ENCODE measurements at places on chromosomes 6 and 20.

DNA sequence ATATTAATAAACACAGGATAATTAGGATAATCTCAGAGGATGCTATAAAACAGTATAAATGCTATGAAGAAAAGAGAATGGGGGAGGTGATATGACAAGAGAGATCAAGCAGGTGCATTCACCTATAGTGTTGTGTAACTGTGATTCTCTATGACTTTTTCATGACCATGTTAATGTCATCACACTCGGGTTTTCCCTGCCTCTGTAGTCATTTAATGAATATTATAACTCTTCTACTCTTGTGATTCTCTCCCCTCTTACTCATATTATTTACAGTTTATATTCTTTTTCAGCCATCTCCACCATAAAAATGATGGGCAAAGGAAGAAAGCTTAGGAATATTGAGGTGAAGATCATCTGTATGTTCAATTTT, 106.9 kb upstream of the SGK1 start:
- DNase-seq: no peak

GRCh38 chr6:12075067-12075563, 63.0 kb downstream of the HIVEP1 start:
- DNase-seq: peak; percentile 14

- peak; percentile 30 for DNase-seq
Observed at GRCh38 chr20:62088258-62089127, 22.8 kb upstream of the TAF4 start.

DNA sequence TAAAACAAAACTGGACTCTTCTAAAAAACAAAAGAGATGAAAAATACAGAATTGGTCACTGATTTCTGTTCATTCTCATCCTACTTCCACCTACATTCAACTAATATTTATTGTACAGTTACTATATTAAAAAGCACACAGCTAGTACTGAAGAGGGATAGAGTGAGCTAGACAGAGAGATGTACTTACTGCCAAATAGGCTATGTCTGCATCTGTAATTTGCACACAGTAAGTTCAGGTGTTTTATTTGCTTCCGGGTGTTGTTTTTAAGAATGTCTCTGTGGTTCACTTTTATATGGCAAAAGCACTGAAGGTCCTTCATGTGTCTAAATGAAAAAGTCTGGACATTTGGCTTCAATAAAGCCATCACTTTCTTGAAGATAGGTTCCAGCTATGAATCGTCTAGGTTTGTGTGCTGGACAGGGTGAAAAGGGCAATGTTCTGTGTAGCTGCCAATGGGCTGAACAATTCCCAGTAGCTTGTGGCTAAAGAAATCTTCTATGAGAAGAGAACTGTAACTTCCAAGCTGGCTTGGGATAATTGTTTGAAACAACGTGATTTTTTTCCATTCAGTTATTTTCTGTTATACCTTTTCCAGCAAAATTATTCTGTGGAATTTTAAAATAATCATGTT, 47.3 kb downstream of the EPB41L2 start:
- no peak for DNase-seq

GRCh38 chr6:100905067-100905466, 23.9 kb upstream of the ASCC3 start:
- no peak for DNase-seq

DNA sequence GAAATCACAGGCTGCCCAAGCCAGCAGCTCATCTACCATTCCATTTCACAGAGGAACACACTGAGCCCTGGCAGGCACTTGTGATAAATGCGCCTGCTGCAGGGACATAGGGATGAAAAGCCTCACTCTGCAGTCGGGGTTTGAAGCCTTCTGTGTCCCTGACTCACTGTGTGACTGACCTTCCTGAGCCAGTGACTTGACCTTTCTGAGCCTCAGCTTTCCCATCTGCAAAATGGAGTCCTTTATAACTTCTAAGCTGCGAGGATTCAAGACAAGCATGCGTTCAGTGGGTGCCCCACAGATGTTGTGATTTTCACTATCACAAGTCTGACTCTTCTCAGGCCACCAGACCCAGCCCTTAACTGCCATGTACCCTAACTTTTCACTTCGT, 5.5 kb downstream of the TGM2 start:
- no peak for DNase-seq

GRCh38 chr6:8113131-8113654, 10.8 kb upstream of the EEF1E1 start:
- no peak for DNase-seq

DNA sequence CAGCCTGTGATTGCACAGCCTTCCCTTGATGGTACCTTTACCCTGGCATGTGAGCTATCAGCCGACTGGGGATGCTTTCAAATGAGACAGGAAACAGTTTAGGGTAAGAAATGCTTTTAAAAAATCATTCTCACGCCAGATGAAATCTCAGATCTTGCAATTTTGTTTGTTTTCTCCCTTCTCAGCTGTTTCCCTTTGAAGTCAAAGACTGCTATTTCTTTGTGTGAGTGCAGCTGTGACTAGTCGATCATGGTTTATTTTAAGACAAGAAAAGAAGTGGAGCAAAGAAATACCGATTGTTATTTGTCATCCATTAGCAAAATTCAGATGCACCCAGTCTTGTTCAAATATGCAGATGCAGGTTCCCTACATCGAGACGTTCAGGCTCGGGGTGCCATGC, 489.7 kb downstream of the QKI start:
- no peak for DNase-seq

- peak; percentile 58 for DNase-seq
Observed at GRCh38 chr6:24907919-24908649, 27.7 kb downstream of the RIPOR2 start.

DNA sequence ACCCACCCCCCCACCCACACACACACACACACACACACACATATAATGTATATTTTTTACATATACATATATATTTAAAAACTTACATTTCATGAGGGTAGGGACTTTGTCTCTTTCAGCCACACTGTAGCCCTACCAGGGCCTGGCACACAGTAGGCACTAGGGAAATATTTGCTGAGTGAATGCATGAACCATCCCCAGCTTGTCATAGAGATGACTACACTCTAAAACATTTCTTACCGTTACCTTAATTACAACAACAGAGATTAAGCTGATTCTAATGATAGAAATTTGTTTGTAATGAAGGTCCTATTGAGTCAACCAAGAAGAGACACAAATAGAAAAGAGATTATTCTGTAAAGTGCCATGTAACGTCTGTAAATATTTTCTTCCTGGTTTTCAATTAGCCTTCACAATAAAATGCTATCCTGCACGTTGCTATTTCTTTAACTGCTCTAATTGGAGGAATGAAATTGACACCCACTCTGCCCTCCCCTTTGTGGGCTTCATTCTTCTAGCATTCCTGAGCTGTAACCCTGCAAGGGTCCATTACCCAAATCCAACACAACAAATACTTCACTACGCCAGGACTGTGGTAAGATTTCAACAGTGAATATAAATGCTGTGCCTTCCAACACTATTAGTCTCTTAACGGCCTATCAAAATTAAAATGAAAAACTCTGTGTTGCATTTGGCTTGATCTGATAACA, 30.8 kb downstream of the SIM1 start:
- no peak for DNase-seq

- DNase-seq: no peak
Observed at GRCh38 chr6:13046084-13046483, 282.3 kb downstream of the TBC1D7 start.

GRCh38 chr6:46080111-46080510, 49.7 kb upstream of the ENPP4 start:
- no peak for DNase-seq

DNA sequence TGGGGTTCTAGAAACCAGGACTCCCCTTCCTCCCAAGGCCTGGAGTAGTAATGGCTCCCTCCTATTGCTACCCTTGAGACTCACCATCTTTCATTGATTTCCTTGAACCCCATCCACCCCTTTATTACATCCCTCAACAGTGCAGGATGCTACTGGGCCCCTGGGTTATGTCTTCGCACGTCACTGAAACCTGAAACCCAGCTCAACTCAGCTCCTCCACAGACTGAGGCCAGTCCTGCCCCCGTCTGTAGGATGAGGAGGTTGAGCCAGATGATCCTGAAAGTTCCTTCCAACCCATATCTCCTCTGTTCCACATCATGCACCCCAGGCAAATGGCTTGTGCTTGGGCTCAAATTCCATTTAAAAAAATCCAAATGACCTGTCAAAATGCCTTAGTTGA, 21.4 kb downstream of the CPNE5 start:
- no peak for DNase-seq

- no peak for DNase-seq
Observed at GRCh38 chr20:33442136-33443005, 1.2 kb downstream of the SNTA1 start.

DNA sequence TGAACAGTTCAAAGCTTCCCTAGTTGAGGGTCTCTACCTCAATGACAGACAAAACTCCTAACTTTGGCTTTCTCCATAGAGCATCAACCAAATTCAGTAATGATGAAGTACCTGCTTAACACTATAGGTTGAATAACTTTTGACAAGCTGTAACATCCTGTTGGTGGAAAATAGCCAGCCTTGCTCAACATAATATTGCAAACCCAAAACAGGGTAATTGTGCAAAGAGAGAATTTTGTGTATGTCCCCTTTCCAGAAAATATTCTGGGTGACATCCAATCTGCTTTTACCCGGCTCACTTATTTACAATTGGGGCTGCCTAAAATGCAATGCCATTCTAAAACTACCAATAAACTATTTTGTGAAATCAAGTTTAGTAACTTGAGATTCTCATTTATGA, 72.8 kb downstream of the ATXN1 start:
- no peak for DNase-seq

- peak; percentile 79 for DNase-seq
Observed at GRCh38 chr20:17614812-17615644, 45.2 kb downstream of the DSTN start.

- DNase-seq: no peak
Observed at GRCh38 chr20:40196846-40197436, 492.1 kb downstream of the MAFB start.

DNA sequence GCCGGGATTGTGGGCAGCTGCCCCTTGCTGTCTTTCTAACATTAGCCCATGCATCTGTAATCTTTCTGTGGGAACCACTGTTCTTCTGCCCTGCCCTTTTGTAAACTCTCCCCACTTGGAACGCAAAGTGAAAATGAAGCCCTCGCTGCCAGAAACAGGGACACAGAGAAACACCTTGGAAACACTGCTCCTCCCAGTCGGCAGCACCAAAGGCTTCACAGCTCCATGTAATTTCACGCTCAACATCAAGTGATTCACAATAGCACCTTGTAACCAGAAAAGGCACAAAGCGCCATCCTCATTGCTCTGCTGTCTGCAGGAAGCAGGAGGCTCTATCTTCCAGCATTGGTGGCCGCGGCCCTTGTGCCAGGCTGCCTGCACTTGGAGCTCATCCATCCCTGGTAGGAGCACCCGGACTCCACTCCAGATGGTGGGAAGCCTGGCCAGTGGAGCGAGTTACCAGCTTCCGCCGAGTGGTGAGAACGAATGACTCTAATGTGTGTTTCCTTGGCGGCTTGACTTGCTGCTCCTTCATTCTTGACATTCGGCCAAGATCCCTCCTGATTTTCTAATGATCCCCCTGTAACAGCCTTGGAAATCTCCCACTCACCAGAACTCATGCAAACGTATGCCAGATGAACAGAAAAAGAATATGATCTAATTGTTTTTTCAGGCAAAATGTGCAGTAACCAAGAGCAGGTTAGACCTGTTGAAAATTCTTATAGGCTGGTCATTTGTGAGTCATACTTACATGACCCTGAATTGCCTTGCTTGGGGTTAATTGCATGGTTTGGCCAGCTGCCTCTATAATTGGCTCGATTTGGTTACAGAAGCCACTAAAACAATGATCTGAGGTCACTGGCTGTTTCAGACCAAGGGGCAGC, 169.1 kb upstream of the CDYL start:
- peak; percentile 40 for DNase-seq

DNA sequence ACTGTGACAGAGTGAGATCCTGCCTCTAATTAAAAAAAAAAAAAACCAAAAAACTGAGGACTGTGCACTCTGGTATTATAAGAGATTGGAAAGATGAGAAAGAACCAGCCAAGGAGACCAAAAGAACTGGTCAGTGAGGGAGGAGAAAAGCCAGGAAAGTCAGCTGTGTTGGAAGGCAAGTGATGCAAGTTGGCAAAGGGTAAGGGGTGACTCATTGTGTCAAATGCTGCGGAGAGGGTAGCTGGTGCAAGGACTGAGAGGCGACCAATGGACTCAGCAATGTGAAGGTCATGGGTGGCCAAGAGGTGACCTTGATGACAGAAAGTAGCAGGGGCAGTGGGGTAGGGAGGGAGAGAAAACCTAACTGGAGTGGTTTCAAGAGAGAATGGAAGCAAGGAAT, 27.4 kb upstream of the LRRN4 start:
- no peak for DNase-seq

- DNase-seq: no peak
Observed at GRCh38 chr6:26202811-26203583, 115.8 kb downstream of the HFE start.

GRCh38 chr6:44128020-44128917, 915 bp downstream of the TMEM63B start:
- no peak for DNase-seq

Data from MV-4-11 (cell line).